ENCODE measurements at places on chromosomes 5 and 9.

GRCh38 chr9:133521122-133522072 lies 3.4 kb downstream of the MYMK start:
- DNase-seq: no peak

- DNase-seq: no peak
Measured at GRCh38 chr9:68538200-68538599, 2.5 kb downstream of the TMEM252 start.

- no peak for DNase-seq
Measured at GRCh38 chr5:171750311-171750788, 35.3 kb upstream of the SMIM23 start.

GRCh38 chr5:124745007-124745927 lies 1.2 kb downstream of the ZNF608 start:
- DNase-seq: no peak

- DNase-seq: no peak
Measured at GRCh38 chr5:65914641-65915196, 11.7 kb upstream of the ERBIN start.

GRCh38 chr5:24135536-24135935 lies 509.2 kb downstream of the CDH10 start:
- no peak for DNase-seq

DNA sequence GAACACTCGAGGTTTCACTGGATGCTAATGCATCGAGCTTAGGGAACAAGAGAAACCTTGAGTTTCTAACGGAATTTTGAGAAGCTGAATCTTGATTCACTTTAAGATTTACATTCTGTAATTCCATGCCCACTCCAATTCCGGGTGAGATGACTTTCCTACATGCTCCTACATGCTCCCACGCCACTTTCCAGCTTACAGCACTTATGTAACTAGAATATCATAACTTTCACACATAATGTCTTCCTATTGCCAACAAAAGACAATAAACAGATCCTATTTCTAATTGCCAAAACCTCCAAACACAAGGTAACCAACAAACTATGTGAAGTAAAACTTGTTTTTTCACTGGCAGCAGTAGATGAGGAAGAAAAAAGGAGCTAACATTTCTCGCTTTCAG lies 72.9 kb downstream of the ECPAS start:
- no peak for DNase-seq

- DNase-seq: no peak
Measured at GRCh38 chr5:92945605-92946097, 635.4 kb downstream of the NR2F1-AS1 start.

GRCh38 chr9:14935106-14935751 lies 25.0 kb upstream of the FREM1 start:
- no peak for DNase-seq

GRCh38 chr5:157267761-157268480 lies 2.0 kb downstream of the CYFIP2 start:
- no peak for DNase-seq

GRCh38 chr5:123369371-123369968 lies 53.7 kb downstream of the CEP120 start:
- DNase-seq: no peak

DNA sequence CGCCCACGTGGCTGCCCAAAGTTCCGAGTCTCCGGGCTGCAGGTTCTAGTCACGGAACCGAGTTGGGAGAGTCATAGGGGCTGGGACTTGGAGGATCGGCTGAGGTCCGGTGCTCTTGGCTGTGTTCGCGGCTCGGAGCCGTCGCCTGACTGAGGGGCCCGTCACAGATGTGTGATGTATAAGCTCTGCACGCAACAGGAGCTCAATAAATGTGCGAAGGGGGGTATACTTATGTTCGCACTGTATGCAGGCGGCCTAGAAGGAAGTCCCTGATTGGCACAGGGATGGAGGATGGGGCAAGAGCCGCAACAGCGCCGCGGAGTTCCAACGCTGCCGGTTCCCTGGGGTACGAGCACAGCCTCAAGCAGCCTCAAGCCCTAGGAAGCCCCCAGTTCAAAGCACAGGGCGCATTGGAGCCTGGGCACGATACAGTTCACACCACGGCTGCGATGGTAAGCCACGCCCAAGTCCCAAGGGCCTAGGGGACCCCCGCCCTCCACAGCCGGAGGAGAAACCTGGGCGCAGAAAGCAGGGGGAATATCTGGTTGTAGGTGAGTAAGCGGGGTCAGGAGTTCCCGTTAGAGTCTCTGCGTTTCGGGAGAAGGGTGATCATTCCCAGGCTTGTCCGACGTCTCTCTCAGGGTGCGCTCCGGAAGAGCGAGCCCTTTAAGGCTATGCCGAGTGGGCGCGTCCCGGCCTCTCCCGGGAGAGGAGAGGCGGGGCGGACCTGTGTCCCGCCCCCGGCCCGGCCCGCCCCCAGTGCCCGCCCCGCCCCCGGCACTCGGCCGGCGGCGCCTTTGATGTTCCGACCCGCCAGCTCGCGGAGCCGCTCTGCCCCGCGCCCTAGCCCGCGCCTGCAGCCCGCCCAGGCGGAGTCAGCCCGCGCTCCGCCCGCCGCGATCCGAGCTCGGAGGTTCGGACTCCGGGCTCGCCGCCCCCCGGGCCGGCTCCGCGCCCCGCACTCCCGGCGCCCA lies at the start of gene TCF7:
TSS of gene TCF7 (plus strand) at position 780 of the 974 bp plus-strand sequence. CDS start 226 bp downstream, outside the sequence.
- DNase-seq: peak; percentile 96

- peak; percentile 43 for DNase-seq
Measured at GRCh38 chr5:141369994-141370848, at the start of gene PCDHGB3. Gene PCDHGB3 (plus strand): TSS chr5:141370242. CDS start chr5:141370395, 153 bp downstream.

GRCh38 chr5:55226027-55226933 lies 835 bp downstream of the MCIDAS start:
- DNase-seq: peak; percentile 71

- no peak for DNase-seq
Measured at GRCh38 chr9:18569941-18570630, 96.1 kb downstream of the ADAMTSL1 start.

Data from GM12891 (cell line).